ENCODE measurements at places on chromosomes 5 and 9.
A peak's percentile ranks its signal among the peaks of the same experiment; 100 is the strongest.

- no peak for DNase-seq
Measured at GRCh38 chr5:24163091-24163490, 481.7 kb downstream of the CDH10 start.

DNA sequence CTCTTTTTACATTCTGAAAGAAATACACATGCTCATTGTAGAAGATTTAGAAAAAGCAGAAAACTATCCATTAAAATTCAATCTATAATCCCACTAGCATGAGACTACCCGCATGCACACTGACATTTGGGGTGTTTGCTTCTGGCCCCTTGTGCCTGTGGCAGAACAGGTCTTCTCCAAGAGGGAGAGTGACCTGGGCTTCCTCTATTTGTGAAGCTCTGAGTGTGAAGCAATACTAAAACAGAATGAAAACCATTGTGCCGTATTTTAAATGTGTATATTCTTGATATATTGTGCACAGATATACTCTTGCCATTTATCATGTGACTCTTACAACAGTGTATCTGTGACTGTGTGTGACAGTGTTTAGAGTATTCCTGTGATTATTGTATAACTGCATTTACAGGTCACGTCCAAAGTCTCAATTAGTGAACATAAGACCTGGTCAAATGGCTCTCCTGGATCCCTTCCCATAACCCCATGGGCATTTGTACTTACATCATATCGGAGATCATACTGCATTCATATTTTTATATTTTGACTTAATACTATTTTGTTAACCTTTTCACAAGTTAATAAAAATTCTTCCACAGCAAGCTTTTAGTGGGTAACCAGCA lies 14.7 kb upstream of the CPEB4 start:
- no peak for DNase-seq

GRCh38 chr5:5826911-5827310 lies 404.4 kb downstream of the ICE1 start:
- no peak for DNase-seq

GRCh38 chr9:135212961-135213360 lies 125.5 kb downstream of the OLFM1 start:
- DNase-seq: no peak

DNA sequence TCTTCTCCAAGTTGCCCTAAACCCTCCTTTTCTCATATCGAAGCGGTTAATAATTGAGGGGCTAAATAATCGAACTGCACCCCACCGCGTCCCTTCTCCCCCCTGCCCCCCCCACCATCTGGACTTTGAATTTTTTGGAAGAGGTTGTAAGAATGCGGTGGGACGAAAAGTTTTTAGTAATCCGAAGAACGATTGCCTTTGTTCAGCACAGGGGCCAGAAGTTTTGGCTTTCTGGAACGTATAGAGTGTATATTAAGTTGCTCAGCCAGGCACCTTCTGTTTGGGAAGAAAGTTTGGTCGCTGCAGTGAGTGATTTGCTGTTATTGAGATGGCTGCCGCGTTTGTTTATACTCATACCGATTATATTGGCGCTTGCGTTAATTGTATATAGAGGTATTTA lies 518 bp downstream of the ERBIN start:
- no peak for DNase-seq

- no peak for DNase-seq
Measured at GRCh38 chr5:125137535-125137934, 391.1 kb upstream of the ZNF608 start.

- DNase-seq: no peak
Measured at GRCh38 chr5:56050551-56051255, 55.9 kb upstream of the IL6ST start.

- DNase-seq: no peak
Measured at GRCh38 chr9:114231273-114231672, 75.9 kb downstream of the COL27A1 start.

GRCh38 chr5:150118561-150119229 lies 32.3 kb upstream of the CSF1R start:
- peak; percentile 33 for DNase-seq

DNA sequence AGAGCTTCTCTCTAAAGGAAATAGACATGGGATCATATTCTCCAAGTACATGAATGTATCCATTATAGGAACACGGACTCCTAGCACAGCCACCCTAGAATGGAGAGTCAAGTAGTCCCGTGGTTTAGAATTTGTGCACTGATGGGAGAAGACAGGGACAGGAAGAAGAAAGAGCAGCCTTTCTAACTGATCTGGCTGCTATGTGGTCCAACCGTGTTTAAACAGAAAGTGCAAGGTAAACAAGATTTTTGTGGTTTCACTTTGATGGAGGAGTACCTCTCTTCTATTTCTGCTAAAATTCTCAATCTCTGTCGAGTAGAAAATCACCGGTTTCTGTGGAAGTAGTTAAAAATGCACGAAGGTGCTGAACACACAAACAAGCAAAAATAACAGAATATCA lies 171.3 kb downstream of the ST8SIA4 start:
- DNase-seq: no peak

DNA sequence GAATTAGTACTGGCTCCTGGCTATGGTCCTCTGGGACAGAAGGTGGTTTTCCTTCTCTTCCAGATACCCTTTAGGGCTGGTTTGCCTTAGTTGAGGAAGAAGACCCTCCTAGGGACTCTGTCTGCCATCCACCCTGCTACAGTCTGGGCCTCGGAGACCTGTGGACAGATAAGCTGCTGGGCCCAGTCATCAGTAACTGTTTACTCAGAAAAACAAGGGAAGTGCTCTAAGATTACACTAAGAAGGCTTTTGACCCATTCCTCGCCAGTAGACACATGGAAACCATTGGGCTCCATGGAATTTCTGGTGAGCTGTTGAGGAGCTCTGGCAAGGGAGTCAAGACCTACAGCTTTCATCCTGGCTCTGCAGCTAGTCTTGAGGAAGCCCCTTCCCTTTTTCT lies 31.2 kb downstream of the LARP1 start:
- no peak for DNase-seq

DNA sequence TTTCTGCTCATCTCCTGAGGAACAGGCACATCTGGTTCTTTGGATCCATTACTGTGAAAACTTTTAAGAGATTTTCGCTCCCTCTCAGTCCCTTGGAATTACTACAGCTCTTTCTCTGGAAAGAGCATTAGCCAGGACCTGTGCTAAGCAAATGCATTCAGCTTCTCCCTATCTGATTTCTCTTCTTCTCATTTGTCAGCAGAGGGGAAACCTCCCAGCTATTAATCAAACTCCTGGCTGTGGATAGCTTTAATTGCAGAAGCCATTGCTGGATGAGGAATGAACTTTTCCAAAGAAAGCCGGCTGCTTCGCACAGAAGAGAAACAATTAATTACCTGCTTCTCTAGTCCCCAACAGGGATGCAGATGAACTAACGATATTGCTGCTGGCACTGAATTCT lies 37.9 kb downstream of the TLR4 start:
- DNase-seq: no peak

DNA sequence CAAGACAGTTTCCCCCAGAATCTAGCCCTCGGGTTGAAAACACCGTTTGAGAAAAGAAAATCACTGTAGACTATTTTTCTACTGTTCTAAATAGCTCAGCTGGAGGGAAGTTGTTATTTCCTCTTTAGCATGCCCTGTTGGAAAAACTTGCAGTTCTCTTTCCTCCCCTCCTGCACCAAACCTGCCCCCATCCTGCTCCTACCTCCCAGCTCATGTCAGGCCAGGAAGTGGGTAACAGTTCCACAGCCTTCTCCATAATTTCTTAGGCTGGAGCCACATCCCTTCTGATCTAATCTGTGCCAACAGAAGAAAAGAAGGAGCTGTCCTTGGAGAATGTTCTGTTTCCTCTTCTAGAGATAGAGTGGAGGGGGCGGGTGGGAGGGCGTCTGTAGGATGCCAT lies 437.7 kb downstream of the SPOCK1 start:
- DNase-seq: no peak

DNA sequence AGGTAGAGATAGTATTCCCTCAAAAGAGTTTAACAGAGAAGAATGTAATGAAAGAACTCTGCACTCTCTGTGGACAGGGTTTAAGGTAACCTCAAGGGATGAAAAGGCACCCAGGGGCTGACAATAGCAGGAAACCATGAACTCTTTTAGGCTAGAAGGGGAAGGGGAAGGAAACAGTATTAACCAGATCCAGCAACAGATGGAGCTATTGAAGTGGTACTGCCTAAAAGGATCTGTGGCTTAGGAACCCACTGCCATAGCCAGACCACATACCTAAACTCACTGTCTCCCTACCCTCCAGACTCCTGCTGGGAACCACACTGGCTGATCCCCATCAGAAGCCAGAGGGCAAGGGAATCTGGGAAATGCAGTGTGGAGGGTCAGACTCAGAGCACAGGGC lies 35.5 kb downstream of the PLGRKT start:
- DNase-seq: no peak

DNA sequence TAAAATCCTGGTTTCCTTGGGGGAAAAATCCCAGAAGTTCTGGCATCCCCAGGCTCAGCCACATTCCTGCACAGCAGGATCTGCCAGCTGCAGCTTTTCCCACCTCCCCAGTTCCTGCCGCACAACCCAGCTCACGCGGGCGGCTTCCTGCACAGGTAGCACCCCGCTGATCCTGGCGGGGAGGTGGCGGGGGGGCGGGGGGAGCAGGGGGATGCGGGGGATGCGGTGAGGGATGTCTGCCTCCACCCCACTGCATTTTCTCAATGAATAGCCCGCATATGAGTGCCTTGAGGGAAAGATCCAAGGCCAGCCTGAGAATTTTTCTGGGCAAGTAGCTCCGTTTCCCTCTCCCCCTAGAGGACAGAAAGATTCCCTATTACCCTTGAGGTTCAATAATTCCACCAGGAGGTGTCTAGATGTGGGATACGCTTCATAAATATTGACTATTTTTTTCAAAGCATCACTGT lies 21.1 kb downstream of the GFPT2 start:
- peak; percentile 71 for DNase-seq

DNA sequence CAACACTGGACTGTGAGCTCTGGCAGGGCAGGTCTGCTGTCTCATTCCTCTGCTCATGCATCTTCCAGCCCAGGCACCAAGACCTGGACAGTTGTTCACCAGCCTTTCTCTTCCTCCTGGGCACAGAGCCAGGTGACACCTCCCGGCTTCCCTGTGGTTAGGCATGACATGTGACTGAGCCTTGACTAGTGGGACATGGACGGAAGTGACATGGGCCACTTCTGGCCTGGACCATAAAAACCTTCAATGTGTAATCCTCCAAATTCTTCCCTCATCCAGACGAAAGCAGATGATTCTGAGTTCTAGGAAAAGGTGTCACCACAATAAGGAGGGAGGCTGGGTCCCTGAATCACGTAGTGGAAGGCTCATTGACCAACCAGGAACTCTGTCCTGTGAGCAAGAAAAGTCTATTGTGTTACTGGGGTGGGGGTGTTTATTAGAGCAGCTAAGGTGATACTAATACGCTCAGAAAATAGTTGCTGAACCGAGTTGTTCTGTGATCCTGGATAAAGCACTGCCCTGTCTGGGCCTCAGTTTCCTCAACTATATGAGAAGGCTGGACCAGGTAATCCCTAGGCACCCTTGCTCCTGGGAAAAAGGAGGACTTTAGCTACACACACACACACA lies 26.6 kb upstream of the CRB2 start:
- no peak for DNase-seq

GRCh38 chr5:115842952-115843351 lies 1.2 kb downstream of the AP3S1 start:
- no peak for DNase-seq

GRCh38 chr5:13378091-13378490 lies 566.4 kb downstream of the DNAH5 start:
- DNase-seq: no peak

- no peak for DNase-seq
Measured at GRCh38 chr5:14245132-14245925, 102.2 kb downstream of the TRIO start.

GRCh38 chr5:95244479-95244878 lies 40.4 kb downstream of the MCTP1 start:
- DNase-seq: no peak

DNA sequence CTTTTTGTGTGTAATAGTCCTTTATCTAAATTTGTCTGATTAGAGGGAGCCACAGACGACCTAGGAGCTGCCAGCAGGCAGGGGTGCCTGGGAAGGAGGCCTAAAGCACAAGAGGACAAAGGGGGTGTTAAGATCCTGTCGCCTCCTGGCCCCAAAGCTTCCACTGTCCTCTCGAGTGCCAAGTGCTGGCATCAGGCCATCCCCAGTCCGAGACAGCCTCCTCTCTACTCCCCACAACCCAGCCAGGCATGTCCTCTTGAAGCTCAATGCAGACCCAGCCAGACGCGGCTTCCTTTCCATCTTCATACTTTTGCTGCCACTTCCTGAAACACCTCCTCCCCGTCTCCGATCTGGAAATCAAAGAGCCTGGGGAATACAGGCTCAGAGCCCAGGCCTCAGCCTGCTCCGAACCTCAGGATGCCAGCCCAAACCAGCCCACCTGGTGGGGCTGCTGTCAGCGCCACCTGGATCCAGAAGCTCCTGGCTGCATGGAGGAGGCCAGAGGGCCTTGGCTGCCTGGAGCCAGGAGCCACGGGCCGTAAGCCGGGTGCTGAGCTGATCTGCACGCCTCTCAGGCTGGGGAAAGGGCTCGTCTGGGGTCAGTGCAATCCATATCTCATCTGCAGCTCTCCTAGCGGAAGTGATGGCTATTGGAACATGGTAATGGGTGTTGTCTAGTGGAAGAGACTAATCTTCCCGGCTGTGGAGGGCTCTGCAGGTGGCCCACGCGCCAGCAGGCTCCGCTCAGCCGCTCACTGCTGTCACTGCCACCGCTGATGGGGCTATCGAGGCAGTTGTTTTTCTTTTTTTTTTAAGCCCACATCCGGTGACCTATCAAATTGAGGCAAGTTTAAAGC lies 60.2 kb upstream of the FUBP3 start:
- DNase-seq: no peak

GRCh38 chr9:70901013-70901412 lies 220.4 kb downstream of the TRPM3 start:
- DNase-seq: no peak

- no peak for DNase-seq
Measured at GRCh38 chr5:99019812-99020697, 91.2 kb upstream of the CHD1 start.

- DNase-seq: peak; percentile 65
Measured at GRCh38 chr5:141992349-141992963, 20.4 kb downstream of the GNPDA1 start.

DNA sequence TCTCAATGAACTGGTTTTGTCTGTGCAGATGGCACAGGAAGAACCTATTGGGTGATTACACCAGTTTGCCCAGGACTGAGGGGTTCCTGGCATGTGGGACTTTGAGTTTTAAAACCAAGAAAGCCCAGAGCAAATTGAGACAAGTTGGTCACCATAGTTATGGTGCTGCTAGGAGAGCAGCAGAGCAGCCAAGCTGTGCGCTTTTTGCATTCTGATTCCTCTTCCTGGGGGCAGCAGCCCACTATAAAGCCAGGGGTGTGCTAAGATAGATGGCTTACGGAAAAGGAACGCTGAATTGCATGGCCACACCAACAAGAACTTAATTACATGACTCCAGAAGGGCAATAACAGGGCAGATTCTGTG lies 49.7 kb downstream of the TIMD4 start:
- DNase-seq: no peak

All from ecto neural progenitor cell (in vitro differentiated cells).